HS-5 (cell line): ENCODE measurements at places on chromosomes 12 and 14.

GRCh38 chr14:93161411-93161940 is 23.2 kb downstream of the MOAP1 start:
- no peak for DNase-seq

GRCh38 chr14:79278798-79279644 is 932.3 kb downstream of the DIO2 start:
- DNase-seq = peak; percentile 58

GRCh38 chr12:73266206-73266605 is 994.0 kb downstream of the TRHDE start:
- DNase-seq = no peak

DNA sequence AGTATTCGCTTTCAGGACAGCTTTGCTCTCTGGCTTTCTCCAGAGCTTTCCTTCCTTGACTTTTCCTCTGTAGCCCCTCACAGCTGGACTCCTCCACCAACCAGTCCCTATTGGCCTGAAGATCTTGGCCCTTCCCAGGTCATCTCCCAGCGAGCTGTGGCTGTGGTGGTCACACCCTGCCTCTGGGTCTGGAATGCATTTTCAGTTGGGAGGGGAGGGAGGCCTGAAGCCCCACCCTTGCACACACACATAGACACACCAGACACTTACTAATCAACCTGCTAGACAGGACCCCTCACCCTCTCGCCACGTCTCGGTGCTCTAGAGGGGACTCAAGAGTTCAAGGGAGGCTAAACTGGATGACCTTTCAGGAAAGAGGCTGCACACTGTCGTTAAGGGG is 13.9 kb downstream of the JDP2 start:
- no peak for DNase-seq

DNA sequence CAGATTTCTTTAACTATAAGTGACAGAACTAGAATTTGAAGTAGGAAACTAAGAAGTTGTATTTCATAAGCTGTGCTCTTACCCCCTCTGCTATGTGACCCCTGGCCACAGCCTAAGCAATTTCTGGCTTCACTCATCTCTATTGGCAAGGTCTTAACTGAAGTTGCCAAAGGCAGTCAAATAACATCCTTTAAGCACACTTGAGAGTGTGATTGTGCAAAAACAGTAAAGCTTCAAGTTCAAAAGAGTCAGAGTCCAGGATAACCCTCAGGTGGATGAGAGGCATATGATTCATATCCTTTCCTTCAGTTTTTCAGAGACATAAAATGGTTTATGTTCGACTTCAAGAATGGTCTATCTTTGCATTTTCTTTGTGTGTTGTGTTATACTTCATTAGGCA is 45.2 kb downstream of the GRIP1 start:
- peak; percentile 14 for DNase-seq

DNA sequence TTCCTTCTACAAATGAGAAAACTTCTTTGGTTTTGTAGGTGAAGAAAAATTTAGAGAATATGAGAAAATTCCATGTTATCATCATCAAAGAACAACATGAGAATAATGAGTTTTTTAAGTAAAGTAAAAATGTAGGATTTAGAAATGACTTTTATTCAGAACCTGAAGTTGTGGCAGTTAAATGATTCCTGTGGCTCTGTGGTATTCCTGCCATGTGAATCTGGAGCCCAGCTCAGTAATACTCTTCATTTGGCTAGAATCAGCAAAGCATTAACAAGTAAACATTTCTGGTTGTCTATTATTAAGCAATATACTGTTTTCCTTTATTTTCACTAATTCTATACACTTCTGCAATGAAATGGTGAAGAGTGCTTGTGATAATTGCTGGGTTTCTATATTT is 95.6 kb upstream of the E2F7 start:
- no peak for DNase-seq
